SJSA1 (cell line): ENCODE measurements at places on chromosomes 3 and 15.

DNA sequence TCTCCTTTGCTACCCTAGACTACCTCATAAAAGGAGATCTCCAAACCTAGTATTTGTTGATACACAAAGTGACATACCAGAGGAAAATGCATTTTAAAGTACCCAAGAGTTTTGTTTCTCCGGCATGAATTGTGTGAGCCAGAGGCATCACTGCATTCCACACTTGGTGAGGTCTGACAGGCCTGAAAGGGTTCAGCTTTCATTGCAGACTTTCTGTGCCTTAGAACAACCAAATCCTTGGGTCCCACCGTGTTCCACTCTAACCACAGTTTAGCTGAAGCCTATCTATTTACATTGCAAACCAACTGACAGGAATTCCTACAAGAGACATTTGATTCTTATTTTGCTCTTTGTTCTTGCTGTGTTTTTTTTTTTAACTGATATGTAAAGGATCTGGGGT lies 21.0 kb upstream of the EID1 start:
- peak; percentile 85 for DNase-seq

DNA sequence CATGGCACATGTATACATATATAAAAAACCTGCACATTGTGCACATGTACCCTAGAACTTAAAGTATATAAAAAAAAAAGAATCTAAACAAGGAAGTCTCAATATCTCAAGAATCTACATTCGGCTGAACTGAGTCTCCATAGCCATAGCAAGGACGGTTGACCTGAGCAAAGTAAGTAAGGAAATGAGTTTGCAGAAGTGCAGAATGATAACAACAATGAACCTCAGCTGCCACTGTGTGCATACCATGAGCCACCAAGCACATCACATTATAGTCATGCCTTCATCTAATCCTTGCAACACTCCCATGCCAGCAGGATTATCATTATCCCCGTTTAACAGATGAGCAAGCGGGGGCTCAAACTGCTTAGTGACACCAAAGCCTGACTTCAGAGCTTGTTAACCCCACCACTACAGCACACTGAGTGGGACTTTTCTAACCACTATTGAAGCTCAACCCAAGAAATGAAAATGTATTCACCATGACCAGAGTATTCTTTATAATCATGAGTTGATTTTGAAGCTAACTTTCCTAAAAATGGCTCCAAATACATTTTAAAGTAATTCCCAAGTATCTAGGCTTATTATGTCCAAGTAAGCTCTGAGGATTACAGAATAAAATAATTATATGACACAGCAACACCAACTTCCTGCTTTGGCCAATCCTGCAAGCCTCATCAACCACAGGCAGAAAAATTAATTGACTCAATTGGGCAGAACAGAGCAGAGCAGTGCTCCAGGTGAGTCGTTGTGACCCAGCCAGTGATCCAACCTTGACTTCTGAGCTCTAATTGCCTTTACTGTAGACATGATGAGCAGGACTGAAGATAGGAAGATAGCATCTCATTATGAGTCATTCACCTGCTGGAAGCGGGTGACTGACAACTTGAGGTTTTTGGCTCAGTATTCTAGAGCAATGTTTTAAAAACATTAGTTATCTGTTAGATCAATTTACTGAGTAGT lies 47.3 kb upstream of the IL12A start:
- DNase-seq = no peak

GRCh38 chr3:101065962-101066361 lies 72.7 kb upstream of the ABI3BP start:
- DNase-seq = peak; percentile 77

DNA sequence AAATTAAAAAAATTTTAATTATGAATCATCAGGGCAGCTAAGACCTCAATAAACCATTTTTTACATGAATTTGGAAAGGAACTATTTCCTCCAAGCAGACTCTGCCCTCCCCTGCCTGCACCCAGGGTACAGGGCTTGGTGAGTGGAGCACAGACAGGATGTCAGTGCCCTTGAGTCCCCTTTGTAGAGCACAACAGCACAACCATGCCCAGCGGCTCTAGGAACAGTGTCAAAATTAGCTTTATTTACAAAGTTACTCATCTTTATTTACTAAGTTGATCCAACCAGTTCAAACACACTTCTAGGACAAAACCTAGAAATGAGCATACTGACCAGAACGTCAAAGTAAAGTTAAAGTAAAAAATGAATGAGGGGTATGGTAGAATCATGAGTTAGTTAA lies 90.6 kb upstream of the TSC22D2 start:
- DNase-seq = no peak
